ENCODE measurements at places on chromosomes 1 and 21.

DNA sequence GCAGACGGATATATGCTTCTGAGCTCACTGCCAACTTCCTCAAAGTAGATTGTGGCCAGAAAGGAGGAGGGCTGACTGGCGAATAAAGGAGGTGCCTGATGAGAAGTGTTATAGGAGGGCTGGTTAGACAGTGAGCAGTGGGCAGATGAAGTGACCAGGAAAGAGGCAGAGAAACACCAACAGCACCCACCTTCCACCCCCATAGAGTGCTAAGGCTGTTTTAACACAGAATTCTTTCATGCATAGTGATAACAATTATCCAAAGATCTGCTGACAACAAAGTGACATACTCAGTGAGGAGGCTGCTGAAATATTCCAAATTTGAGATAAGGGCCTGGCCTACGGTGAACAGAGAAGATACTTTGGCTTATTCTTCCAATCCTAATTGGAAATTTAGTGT, 21.2 kb upstream of the MTR start:
- no peak for DNase-seq

- DNase-seq: peak; percentile 32
These were observed 27.8 kb downstream of the THEM4 start for GRCh38 chr1:151881479-151881878.

- no peak for DNase-seq
These were observed 1.8 kb downstream of the SFT2D2 start for GRCh38 chr1:168227620-168228019.

DNA sequence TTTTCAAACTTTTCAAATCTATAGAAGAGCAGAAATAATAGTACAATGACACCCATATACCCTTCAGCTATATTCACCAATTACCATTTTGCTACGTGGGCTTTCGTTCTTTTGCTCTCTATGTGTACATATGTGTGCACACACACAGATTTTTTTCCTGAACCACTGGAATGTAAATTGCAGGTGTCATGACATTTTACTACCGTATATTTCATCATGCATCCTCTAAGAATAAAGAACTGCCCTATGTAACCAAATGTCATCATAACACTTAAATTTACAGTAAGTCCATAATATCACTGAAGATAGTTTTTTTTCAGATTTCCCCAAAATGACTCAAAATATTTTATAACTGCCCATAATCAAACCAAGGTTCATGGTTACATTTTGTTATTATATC, 88.4 kb upstream of the GFI1 start:
- DNase-seq: no peak

DNA sequence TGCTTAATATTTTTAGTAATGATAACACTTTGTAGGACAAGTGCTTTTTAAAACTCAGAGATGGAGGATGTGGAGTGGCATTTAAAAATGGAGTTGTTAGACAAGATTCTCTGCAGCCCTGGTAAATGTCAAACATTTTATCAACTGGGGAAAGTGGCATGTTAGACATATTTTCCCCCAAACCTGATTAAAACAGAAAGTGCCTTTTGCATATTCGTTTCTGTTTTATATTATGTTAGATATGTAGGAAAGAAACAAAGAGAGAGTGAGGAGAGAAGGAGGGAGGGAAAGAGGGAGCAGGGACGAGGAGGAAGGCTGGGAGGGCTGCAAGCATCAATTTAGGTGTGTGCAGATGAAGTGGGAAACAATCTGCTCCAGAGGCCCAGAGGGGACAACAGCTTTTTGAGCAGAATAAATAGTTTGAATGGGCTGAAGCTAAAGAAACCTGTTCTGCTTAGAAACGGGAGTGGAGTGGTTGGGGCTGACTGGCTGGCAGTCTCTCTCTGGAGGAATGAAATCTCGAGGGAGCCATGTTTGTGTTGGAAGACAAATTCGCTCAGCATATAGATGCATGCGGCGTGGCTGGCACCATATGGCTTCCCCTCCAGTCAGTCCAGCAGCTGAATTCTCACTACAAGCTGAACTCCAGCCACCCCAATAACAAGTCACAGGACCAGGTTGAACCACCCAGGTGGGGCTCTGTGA, 502.2 kb downstream of the AJAP1 start:
- no peak for DNase-seq

GRCh38 chr1:64199154-64199553, 4.3 kb upstream of the UBE2U start:
- no peak for DNase-seq

Data from Jurkat, Clone E6-1 (cell line).